Activated gamma-delta T cell (primary cell): ENCODE measurements at places on chromosomes 4 and X.

DNA sequence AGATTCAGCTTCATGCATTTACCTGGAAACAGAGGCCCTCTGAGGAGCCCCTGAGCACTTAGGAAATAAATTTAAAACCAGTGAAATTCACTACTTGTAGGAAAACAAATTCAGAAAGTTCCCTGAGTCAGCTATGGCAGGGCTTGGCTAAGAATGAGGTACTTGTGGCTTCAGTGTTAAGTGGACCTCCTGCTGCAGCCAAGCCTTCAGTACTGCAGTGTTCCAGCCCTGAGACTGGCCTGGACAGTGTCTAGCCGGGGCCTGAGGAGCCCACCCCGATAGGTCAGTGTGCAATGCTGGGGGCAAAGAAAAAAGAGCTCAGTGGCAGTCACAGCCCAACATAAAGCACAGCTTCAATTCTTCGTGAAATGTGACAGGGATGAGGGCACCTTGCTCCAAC, 41.9 kb downstream of the F11 start:
- no peak for DNase-seq

- DNase-seq, result no peak
Observed at GRCh38 chr4:41514766-41515481, 23.0 kb upstream of the LIMCH1 start.

GRCh38 chr4:7944599-7945220, 5.0 kb upstream of the AFAP1 start:
- no peak for DNase-seq

- DNase-seq, result no peak
Observed at GRCh38 chr4:25051534-25051933, 20.8 kb upstream of the LGI2 start.

GRCh38 chr4:123824524-123824923, 427.9 kb downstream of the SPRY1 start:
- DNase-seq, result no peak

- DNase-seq, result no peak
Observed at GRCh38 chr4:182619660-182620059, 297.5 kb downstream of the DCTD start.

GRCh38 chr4:71367546-71367945, 28.7 kb downstream of the SLC4A4 start:
- no peak for DNase-seq

DNA sequence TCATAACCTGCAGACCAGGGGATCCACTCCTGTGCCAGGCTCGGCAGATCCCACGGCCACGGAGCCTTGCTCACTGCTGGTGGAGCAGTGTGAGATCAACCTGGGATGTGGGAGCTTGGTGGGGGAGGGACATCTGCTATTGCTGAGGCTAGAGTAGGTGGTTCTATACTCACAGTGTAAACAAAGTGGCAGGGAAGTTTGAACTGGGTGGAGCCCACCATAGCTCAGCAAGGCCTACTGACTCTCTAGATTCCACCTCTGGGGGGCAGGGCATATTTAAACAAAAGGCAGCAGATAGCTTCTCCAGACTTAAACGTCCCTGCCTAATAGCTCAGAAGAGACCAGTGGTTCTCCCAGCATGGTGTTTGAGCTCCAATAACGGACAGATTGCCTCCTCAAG, 54.7 kb upstream of the EPHA5 start:
- DNase-seq, result no peak

DNA sequence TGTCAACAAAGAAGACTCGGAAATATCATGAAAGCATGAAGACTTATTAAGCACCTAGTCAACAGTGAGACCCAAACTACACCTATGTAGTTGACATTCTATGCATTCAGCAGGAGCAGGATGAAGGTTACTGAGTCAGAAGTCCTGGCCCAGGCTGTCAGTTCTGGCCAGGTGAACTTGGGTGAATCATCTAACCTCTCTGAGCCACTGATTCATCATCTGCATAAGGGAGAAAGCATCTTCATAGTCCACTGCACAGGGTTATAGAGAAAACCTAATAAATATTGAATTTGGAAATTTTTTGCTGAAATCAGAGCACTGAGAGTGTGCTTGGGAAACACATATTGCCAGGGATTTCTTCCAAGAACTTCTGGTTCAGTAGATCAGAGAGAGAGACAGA, 296.0 kb upstream of the SFRP2 start:
- no peak for DNase-seq

DNA sequence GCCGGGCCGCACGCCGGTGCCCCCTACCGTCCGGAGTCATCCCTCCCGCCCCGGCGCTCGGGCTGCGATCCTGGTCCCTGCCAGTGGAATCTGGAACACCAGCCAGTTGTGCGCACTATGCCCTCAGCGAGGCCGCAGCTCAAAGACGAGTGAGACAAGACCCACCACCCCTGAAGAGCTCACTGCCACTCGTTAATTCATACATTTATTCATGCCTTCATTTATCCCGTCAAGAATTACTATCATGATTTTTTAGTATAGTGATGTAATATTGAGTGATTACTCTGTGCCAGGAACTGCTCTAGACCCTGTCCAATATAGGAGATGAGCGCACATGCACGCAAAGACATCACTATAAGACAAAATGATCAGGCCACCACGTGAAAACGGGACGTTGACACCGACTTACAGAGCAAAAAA, 247 bp upstream of the PPA2 start:
- no peak for DNase-seq

- DNase-seq, result no peak
Observed at GRCh38 chr4:40594261-40595178, 35.1 kb downstream of the RBM47 start.

DNA sequence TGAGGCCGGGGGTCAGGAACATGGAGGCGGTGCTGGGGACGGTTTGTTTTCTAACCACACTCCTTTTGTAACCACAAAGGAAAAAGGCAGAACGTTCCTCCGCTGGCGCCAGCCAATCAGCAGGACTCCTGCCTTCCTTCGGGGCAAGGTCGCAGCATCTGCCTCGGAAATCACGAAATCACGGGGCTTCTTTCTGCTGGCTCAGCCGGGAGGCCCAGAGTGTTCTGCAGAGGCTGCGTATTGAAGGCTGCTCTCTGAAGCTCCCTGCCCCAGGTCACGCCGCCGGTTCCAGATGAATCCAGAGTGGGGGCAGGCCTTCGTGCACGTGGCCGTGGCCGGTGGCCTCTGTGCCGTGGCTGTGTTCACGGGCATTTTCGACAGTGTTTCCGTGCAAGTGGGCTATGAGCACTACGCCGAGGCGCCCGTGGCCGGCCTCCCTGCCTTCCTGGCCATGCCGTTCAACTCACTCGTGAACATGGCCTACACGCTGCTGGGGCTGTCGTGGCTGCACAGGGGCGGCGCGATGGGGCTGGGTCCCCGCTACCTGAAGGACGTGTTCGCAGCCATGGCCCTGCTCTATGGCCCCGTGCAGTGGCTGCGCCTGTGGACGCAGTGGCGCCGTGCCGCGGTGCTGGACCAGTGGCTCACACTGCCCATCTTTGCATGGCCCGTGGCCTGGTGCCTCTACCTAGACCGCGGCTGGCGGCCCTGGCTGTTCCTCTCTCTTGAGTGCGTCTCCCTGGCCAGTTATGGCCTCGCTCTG, 9.4 kb downstream of the TMEM187 start:
- no peak for DNase-seq

GRCh38 chr4:88481537-88481936, 24.6 kb downstream of the HERC5 start:
- DNase-seq, result no peak

GRCh38 chr4:80011636-80012236, 61.3 kb downstream of the ANTXR2 start:
- no peak for DNase-seq

GRCh38 chrX:113330416-113330815, 489.8 kb upstream of the AMOT start:
- DNase-seq, result no peak

- DNase-seq, result no peak
Observed at GRCh38 chr4:123869286-123870215, 473.0 kb downstream of the SPRY1 start.

- DNase-seq, result no peak
Observed at GRCh38 chr4:132709056-132709455, 440.0 kb upstream of the PCDH10 start.

GRCh38 chrX:39516427-39516841, 581.3 kb downstream of the BCOR start:
- no peak for DNase-seq

- no peak for DNase-seq
Observed at GRCh38 chr4:86916392-86916791, 18.4 kb upstream of the AFF1 start.

GRCh38 chr4:172776203-172776861, 392.3 kb upstream of the GALNT7 start:
- no peak for DNase-seq

DNA sequence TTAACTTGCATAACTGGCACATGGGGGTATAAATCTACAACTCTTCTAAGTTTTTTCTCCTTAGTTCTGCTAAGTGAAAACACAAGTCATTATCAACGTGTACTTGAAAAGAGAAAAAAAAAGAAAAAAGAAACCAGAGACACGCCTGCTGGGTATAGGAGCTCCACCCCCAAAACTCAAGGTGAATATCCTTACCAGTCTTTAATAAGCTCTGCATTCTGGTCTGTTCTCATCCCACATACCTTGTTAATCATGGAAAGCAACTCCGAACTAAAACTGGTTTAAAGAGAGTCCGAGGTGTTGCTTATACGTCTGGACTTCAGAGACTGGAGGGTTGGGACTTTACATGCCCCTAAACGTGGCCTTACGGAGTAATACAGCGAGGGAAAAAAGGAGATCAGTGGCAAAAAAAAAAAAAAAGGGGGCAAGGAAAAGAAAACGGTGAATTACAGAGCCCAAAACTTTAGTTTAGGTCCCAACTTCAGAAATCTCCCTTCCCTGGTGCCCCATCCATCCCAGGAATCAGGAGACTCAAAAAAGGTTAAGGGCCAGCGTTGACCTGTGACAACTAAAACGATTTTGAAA, 1.0 kb downstream of the PGRMC2 start:
- no peak for DNase-seq

- no peak for DNase-seq
Observed at GRCh38 chr4:163673848-163674697, 179.6 kb downstream of the TMA16 start.

GRCh38 chr4:130336585-130337217, 1240.7 kb downstream of the C4orf33 start:
- no peak for DNase-seq

- DNase-seq, result no peak
Observed at GRCh38 chrX:2609431-2610238, 81.5 kb upstream of the CD99 start.

DNA sequence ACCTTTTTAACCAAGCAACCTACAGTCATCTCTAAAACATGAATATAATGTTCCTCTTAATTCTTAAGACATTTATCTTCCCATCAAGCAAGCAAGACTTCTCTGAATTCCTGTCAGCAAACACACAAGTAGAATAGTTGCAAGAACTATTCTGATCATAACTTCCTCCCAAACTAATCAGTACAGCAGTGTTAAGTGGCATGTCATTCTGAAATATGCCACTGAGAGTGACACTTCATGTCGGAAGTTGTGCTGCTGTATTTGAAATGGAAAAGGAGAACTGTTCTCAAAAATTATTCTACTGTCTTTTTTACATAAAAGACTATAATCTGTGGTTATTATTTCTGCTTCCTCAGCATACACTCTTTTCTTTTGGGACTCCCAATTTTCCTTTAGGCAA, 546.6 kb downstream of the PCDH18 start:
- DNase-seq, result no peak

DNA sequence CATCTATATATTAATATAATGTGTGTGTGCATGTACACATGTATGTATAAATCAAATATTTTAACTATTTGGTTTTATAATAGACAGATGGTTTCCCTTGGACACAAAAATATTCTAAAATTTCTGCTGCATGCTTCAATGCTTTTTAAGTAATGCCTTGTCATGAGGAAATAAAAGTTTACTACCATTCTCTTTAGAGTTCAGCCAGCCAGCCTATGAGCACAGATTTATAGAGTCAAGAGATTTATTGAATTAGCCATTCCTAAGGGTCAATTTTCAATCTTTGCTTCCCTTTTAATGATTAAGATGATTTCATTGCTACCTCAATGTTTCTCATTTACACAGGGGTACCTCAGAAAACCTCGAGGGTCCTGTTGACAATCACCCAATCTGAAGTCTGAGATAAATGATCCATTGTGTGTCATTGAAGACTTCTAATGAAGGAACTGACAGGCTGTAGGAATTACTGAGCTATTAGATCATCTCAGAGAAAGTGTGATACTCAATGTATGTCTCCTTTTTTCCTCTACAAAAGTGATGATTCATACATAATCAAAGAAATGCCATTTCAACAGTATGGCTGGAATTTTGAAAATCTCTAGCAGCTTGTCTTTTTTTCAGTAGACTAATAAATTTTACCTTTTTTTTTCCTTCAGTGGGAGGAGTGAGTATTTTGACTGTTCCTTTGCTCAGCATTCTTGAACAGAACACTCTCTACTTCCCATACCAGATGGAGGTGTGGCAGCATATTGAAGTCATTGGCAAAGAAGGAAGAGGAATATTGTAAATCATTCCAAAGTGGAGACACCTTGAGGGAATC, 222.6 kb upstream of the PCDH18 start:
- no peak for DNase-seq

GRCh38 chr4:7901311-7901885, 38.3 kb downstream of the AFAP1 start:
- no peak for DNase-seq

DNA sequence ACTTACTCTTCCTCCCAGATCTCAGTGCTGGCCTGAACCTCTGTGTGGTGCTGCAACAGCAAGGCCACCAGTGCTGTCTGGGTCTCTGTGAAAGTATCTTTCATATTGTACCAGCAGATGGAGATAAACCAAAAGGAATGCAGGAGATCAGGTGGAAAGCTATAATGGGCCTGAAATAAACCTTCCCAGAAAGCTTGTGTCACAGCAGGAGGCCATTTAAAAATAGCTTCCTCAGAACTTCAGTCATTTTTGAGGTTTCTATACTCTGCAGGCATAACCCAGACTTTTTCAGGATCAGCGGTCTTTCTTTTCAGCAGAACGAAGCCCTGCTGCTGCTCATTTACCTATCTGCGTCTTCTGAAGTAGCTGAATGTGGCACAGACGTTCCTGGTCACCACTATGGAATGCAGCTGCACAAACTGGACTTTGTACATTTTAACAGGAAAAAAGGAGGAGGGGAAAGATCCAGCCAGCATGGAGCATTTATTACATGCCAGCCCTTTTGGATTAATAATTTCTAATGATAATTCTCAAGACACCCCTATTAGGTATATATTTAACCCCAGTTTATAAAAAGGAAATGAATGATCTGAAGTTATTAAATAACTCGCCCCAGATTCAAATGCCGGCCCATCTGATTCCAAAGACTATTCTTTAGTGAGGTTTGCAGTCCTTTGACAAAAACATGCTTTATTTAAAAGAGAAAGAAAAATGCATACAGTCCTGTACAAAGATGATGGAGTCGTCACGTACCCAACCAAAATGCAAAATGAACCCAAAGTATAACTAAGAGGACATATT, 119.7 kb downstream of the NFKB1 start:
- no peak for DNase-seq

- no peak for DNase-seq
Observed at GRCh38 chr4:123127218-123127617, 204.8 kb upstream of the NUDT6 start.
